Neural crest cell (in vitro differentiated cells): ENCODE measurements at places on chromosomes 12 and 14. TPM values are rescaled to one million over a fixed set of nuclear protein-coding genes. Genes with fewer than 3 reads are reported as not detected.
A peak's percentile ranks its signal among the peaks of the same experiment; 100 is the strongest.

Gene TM7SF3
- total RNA-seq = 53.8 and 55.7 TPM in 2 replicates

Gene NRDE2
- total RNA-seq = 24.1 and 24.5 TPM in 2 replicates

DNA sequence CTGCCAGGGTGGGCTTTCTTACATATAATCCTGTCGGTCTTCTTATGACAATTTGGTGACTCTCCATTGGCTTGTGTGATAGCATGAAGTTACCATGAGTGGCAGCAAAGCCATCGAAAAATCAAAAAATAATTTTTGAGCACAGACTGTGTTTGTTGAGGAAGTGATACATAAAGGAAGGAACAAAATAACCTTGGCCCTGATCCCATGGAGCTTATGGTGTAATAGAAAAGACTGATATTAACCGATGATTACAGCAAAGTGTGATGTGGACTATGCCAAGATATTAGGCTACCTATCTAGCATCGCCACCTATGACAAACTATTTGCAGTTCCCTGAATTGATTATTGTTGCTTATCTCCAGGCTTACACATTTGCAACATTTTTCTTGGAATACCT lies 383.2 kb downstream of the AEBP2 start:
- H3K27me3 ChIP-seq = no peaks in the 10 kb centered on the region
- H3K27ac ChIP-seq = no peak overlapping the region
- H3K4me3 ChIP-seq = no peak overlapping the region
- no peaks in the 10 kb centered on the region for H3K4me1 ChIP-seq
- DNase-seq = no peak

Gene VTI1B
- total RNA-seq = 103 and 112 TPM in 2 replicates

Gene ERH
- total RNA-seq = 456 and 488 TPM in 2 replicates

Gene ERC1
- total RNA-seq = 37.9 and 38.9 TPM in 2 replicates

GRCh38 chr14:77120771-77121743 lies 20.5 kb downstream of the ZDHHC22 start:
- peaks cover 31% of the 10 kb centered on the region for H3K4me1 ChIP-seq
- H3K27ac ChIP-seq = peak overlapping the region; percentile 25
- peaks cover 2% of the 10 kb centered on the region for H3K36me3 ChIP-seq
- no peak for DNase-seq

GRCh38 chr14:93431036-93431670 lies 414 bp downstream of the UNC79 start:
- no peak overlapping the region for H3K27ac ChIP-seq
- H3K27me3 ChIP-seq = peaks cover 86% of the 10 kb centered on the region
- peak; percentile 60 for DNase-seq
- H3K4me3 ChIP-seq = peak overlapping the region; percentile 94

- DNase-seq = peak; percentile 19
- H3K27me3 ChIP-seq = no peaks in the 10 kb centered on the region
- peak overlapping the region; percentile 96 for H3K4me3 ChIP-seq
- peak overlapping the region; percentile 88 for H3K27ac ChIP-seq
- peaks cover 40% of the 10 kb centered on the region for H3K4me1 ChIP-seq
These were observed 5.8 kb downstream of the KMT5A start for GRCh38 chr12:123389560-123390351.

DNA sequence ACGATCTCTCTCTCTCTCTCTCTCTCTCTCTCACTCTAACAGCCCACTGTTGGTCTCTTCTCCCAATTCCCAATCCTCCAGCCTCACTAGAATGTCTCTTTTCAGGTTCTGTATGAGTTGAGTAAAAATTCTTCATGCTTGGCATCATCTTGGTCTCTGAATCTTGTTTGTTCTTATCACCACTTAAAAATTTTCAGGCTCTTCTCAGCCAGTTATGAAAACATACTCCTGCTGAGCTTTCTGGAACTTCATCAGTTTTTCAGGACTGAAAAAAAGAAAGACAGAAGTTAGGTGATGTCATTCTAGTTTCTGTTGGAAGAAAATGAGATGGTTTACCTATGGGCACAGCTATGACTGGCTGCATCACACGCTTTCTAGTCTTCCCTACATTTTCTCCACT lies 11.5 kb upstream of the IL22 start:
- H3K4me1 ChIP-seq = peaks cover 8% of the 10 kb centered on the region
- no peaks in the 10 kb centered on the region for H3K27me3 ChIP-seq
- no peak for DNase-seq
- no peaks in the 10 kb centered on the region for H3K36me3 ChIP-seq

GRCh38 chr14:49966304-49966809 lies 73.5 kb downstream of the ARF6 start:
- H3K4me1 ChIP-seq = peaks cover 18% of the 10 kb centered on the region
- H3K4me3 ChIP-seq = no peak overlapping the region
- H3K27me3 ChIP-seq = no peaks in the 10 kb centered on the region

DNA sequence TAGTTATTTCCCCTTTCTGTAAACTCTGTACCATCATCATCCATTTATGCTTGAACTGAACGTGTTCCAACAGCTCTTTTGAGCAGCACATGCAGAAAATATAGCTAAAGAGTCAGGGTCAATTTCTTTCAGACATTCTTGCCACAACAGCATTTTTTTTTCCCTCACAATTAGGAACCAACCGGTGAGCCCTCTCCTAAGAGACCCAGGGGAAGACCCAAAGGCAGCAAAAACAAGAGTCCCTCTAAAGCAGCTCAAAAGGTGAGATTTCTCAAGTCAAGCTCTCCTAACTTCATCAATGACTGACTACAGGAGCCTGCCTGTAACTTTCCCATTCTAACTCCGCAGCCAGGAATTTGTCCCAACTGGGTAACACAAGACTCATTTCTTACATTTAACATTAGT lies 3.5 kb downstream of the HMGA2 start:
- DNase-seq = no peak
- no peak overlapping the region for H3K27ac ChIP-seq
- peaks cover 5% of the 10 kb centered on the region for H3K27me3 ChIP-seq
- H3K36me3 ChIP-seq = peaks cover 9% of the 10 kb centered on the region
- H3K4me1 ChIP-seq = peaks cover 44% of the 10 kb centered on the region

Gene PAPOLA
- 209 and 215 TPM in 2 replicates for total RNA-seq

Gene GCH1
- 3.8 and 4.3 TPM in 2 replicates for total RNA-seq

Gene HELB
- total RNA-seq = 4.5 and 4.6 TPM in 2 replicates

DNA sequence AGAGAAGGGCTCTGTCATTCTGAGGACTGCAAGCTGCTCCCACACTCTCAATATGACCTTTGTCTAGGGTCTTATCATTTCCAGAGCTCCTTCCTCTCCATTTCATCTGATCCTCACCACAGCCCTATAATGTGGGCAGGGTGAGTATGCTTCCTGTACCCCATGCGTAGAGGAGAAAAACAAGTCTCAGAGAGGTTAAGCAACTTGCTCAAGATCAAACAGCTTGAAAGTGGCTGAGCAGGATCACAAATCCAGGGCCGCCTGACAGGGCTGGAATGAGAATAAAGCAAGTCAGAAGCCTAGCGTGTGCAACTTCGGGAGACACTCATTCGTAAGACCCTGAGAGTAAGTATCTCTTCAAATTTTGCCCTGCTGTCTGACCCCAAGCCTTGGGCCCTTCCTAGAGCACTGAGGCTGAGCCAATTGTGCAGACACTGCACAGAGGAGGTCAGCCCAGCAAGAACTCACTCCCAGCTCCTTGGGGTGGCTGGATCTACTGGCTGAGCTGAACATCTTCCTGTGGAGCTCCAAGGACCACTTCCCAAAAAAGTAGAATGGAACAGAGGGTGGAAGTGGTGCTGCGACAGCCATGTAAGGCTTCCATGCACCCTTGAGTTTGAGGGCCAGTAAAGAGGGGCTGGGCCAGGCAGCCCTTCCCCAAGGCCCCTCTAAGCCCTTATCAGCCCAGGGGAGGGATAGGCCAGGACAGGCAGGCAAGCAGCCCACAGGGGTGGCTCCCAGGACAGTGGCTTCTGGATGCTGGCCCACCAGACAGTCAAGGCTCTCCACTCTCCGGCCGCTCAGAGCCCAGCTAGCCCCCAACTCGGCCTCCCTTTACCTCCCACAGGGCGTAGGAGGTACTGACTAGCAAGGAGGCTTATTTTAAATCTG lies 10.5 kb downstream of the ZFP36L1 start:
- H3K4me3 ChIP-seq = peak overlapping the region; percentile 14
- H3K36me3 ChIP-seq = peaks cover 22% of the 10 kb centered on the region
- peaks cover 26% of the 10 kb centered on the region for H3K27me3 ChIP-seq
- peaks cover 67% of the 10 kb centered on the region for H3K4me1 ChIP-seq

Gene GPX2
- total RNA-seq = not detected in 2 replicates

GRCh38 chr14:100436745-100437406 lies 113.7 kb downstream of the SLC25A47 start:
- H3K36me3 ChIP-seq = no peaks in the 10 kb centered on the region
- no peak overlapping the region for H3K4me3 ChIP-seq
- H3K4me1 ChIP-seq = peaks cover 36% of the 10 kb centered on the region
- H3K27me3 ChIP-seq = no peaks in the 10 kb centered on the region

DNA sequence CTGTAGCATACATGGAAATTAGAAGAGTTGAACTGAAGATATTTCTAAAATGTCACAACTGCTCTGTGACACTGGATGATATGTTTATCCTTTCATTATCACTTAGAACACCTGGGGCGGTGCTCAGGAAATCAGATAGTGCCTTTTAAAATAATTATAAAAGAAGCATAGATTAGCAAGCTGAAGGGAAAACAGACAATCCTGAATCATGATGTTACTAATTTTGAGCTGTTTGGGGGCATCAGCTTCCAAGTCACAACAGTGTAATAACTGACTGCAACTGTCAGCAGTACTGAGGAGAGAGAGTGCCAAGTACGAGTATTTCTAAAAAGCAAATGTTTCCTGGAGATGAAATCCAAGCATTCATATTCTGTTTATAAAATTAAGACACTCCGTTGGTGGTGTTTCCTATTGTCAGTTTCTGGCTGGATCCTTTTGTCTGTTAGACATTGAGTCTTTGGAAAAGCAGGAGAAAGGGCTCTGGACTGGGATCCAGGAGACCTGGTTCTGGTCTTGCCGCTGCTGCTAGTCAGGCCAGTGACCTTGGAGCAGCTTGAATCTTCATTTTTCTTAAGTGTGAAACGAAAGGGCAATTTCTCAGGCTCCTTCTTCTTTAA lies 380.1 kb downstream of the EGLN3 start:
- no peak overlapping the region for H3K27ac ChIP-seq
- no peak for DNase-seq
- H3K27me3 ChIP-seq = no peaks in the 10 kb centered on the region
- no peak overlapping the region for H3K4me3 ChIP-seq
- peaks cover 2% of the 10 kb centered on the region for H3K36me3 ChIP-seq

DNA sequence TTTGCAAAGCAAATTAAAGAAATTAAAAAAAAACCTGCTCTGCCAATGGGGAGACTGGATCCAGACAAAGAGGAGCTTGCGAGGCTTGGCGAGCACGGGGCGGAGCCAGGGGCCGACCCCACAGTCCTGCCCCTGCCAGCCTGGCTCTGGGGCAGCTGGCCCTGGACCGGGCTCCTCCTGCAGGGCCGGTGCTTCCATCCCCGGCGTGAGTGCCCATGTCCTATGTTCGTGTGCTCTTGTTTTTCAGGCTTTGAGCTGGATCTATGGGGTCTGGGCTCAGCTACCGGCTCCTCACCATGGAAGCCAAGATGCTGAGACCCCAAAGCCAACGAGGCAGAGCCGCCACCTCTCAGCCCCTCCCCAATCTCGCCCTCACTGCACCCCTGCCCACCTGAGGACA lies 176.8 kb downstream of the KIF26A start:
- no peak for DNase-seq
- H3K36me3 ChIP-seq = no peaks in the 10 kb centered on the region
- H3K27ac ChIP-seq = peak overlapping the region; percentile 19
- H3K27me3 ChIP-seq = peaks cover 8% of the 10 kb centered on the region
- no peaks in the 10 kb centered on the region for H3K4me1 ChIP-seq
- H3K4me3 ChIP-seq = no peak overlapping the region

GRCh38 chr12:126384026-126384564 lies 1318.9 kb downstream of the AACS start:
- DNase-seq = no peak
- no peak overlapping the region for H3K4me3 ChIP-seq
- H3K4me1 ChIP-seq = no peaks in the 10 kb centered on the region
- no peak overlapping the region for H3K27ac ChIP-seq
- H3K36me3 ChIP-seq = no peaks in the 10 kb centered on the region

DNA sequence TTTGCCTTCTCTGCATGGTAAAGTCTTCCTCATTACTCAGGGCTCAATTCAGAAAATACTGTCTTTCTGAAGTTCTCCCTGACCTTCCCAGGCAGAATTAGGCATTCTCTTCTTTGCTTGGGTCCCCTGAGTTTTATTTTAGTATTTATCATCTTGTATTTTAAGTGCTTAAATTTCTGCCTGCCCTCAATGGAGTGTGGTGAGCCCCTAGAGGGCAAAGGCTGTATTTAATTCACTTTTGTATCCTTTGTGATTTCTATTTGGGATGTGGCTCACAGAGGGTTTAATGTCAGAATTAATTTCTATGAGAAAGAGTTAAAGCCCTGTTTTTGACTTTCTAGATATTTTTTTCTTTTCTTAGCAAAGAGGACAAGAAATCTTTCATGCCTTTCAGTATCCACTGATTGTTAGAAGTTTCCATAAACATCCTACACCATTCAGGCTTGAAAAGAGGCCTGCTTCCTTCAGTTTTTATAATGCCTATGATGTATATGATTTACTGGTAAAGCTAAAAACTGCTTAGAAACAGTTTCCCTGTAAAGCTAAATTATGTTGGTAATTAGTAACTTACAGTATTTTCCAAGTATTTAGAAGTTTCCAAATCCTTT lies 55.6 kb upstream of the PTPRB start:
- H3K27me3 ChIP-seq = no peaks in the 10 kb centered on the region
- no peak for DNase-seq
- H3K4me3 ChIP-seq = no peak overlapping the region
- no peak overlapping the region for H3K27ac ChIP-seq

Gene GOLGA3
- 33.4 and 35.6 TPM in 2 replicates for total RNA-seq

DNA sequence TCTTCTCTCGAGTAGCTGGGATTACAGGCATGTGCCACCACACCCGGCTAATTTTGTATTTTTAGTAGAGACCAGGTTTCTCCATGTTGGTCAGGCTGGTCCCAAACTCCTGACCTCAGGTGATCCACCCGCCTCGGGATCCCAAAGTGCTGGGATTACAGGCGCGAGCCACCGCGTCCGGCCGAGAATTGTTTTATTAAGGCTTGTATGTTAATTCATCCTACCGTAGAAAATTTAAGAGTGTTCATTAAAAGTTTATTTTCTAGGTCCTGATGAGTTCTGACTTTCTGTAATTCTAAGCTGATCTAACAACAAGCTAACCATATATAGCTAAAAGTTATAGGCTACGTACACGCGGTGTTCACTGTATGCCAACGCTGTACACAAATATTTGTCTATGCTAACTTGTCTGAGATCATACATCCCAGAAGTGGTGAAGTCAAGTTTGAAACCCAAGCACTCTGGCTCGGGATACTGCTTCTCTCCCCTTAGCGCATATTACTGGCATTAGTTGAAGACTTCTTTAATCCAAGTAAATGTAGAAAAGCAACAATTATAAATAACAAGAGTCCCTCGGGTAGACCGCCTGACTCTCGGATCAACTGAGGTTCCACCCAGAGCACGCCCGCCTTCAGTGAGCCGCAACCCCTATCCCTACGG lies 570 bp upstream of the MRPS35 start:
- peaks cover 5% of the 10 kb centered on the region for H3K36me3 ChIP-seq
- H3K4me1 ChIP-seq = peaks cover 27% of the 10 kb centered on the region
- DNase-seq = no peak
- H3K4me3 ChIP-seq = peak overlapping the region; percentile 93

Gene WSCD2
- 0.73 and 1.4 TPM in 2 replicates for total RNA-seq

GRCh38 chr12:102426599-102427542 lies 53.5 kb downstream of the IGF1 start:
- H3K4me3 ChIP-seq = no peak overlapping the region
- no peak overlapping the region for H3K27ac ChIP-seq
- DNase-seq = no peak

Gene TAS2R31
- total RNA-seq = 2.1 and 2.5 TPM in 2 replicates

- peaks cover 3% of the 10 kb centered on the region for H3K27me3 ChIP-seq
- H3K4me1 ChIP-seq = no peaks in the 10 kb centered on the region
- no peak for DNase-seq
- H3K36me3 ChIP-seq = no peaks in the 10 kb centered on the region
These were observed 66.6 kb upstream of the FAR2 start for GRCh38 chr12:29082522-29082921.

Gene IRAK3
- 0.56 and 0.61 TPM in 2 replicates for total RNA-seq

Gene VWF
- total RNA-seq = 0.02 and 0.21 TPM in 2 replicates
